Stimulated activated effector memory CD8-positive, alpha-beta T cell treated with anti-CD3 and anti-CD28 coated beads, Interleukin-12 subunit alpha, Interleukin-12 subunit beta, amount 100 ng/mL, for 72 hours (primary cell): ENCODE measurements at places on chromosomes 7 and 10.

DNA sequence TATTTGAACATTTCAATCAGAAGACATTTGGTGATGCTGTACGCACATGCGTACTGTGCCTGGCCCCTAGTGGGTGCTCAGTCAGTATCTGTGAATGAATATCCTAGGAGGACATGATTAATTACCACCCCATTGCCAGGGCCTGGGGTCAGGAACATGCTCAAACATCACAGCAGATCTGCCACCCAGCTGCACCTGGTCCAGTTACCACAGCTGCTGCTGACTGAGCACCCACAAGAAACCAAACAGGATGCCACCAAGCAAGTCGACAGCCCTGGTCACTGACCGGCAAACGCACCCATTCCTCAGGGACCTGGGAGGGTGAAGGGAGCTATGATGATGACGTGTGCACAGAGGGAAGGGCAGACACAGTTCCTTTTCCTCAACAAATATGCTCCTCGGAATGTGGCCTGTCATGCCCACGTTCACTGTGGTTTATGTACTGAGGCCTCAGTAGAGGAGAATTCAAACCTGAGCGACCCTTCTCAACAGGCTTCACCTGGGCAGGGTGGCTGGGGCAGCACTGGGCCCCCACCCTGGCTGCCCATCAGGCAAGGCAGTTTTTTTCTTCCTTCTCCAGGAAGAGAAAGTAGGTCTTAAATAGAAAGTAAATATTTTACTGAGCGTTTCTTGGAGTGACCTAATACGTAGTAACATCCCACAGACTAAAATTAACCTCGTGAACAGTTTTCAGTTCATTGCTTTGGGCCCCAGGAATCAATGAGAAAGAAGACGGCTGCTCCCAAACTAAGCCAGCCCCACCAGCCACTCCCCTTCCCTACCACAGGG lies 13.4 kb downstream of the CTBP2 start:
- DNase-seq = no peak

GRCh38 chr7:55129541-55130394 lies 111.0 kb downstream of the EGFR start:
- DNase-seq = no peak

DNA sequence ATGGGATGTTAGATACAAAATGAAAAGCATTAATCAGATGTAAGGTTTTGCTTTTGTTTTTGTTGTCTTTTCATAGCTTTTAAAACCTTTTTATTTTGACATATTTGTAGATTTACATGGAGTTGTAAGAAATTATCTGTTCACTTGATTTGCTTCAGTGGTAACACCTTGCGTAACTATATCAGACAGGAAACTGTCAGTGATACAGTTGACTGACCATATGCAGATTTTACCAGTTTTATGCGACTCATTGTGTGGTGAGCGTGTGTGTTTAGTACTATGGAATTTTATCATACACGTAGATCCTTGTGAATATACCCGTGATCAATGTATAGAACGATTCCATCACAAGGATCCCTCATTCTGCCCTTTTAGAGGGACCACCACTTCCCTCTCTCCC lies 701.4 kb downstream of the SUGCT start:
- DNase-seq = no peak

DNA sequence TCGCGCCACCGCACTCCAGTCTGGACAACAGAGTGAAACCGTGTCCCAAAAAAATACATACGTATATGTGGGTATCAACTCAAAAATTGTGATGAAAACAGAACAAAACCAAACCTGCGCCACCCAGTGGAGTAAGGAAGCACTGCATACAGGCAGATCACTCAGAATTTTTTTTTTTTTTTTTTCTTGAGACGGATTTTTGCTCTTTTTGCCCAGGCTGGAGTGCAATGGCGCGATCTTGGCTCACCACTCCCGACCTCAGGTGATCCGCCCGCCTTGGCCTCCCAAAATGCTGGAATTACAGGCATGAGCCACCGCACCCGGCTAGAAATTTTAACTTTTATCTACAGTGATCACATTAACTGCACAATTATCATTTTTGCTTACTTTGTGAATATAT lies 9.1 kb upstream of the TMEM236 start:
- DNase-seq = peak; percentile 84

- DNase-seq = no peak
Observed at GRCh38 chr7:82534684-82535083, 91.1 kb upstream of the CACNA2D1 start.

- DNase-seq = no peak
Observed at GRCh38 chr7:44052771-44053365, 8.4 kb downstream of the DBNL start.

GRCh38 chr10:7488418-7488829 lies 77.6 kb upstream of the SFMBT2 start:
- no peak for DNase-seq
